ENCODE measurements at places on chromosomes 3 and 15.
A peak's percentile ranks its signal among the peaks of the same experiment; 100 is the strongest.

GRCh38 chr15:94098921-94099573, 132.3 kb upstream of the MCTP2 start:
- DNase-seq = no peak

- no peak for DNase-seq
These were observed 444.6 kb downstream of the GRM7 start for GRCh38 chr3:7305561-7305960.

- DNase-seq = no peak
These were observed 11.4 kb downstream of the CD86 start for GRCh38 chr3:122066331-122067213.

- DNase-seq = no peak
These were observed 5.1 kb downstream of the POLG start for GRCh38 chr15:89329329-89330084.

- DNase-seq = no peak
These were observed 170.0 kb upstream of the NDN start for GRCh38 chr15:23857028-23857641.

- DNase-seq = no peak
These were observed 440.5 kb downstream of the EPHB1 start for GRCh38 chr3:135235541-135235940.

- DNase-seq = no peak
These were observed 477.6 kb downstream of the ZNF385D start for GRCh38 chr3:21273259-21274025.

GRCh38 chr3:6439226-6439625, 421.7 kb upstream of the GRM7 start:
- DNase-seq = no peak

- DNase-seq = no peak
These were observed 339.7 kb downstream of the NLGN1 start for GRCh38 chr3:173737167-173737808.

DNA sequence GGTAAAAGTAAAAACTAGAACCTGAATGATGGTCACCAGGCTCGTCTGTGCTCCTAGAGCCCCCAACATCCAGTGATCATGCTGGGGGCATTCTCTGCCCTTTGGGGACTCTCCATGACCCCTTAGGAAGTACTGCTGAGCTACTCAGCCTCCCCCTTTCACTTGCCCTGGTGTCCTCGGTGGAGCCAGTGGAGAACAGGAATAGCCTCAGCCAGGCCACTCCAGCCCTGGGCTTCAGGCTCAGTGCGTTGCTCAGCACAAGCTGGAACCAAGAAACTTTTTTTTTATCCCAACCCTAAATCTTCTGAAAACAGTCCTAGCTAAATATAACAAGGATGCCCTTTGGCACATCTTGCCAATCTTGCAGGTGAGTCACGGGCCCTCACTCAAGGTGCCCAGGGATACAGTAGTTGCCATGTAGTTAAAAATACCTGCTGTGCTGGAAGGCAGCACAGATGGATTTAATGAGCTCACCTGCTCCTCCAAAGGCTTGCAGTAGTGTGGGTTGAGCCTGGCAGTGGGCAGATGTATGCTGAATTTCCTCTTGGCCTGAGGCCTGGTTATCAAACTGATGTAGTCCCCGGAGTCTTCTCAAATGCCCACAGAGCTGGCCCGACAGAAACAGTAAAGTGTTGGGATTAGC, 46.9 kb upstream of the TMEM158 start:
- DNase-seq = no peak

DNA sequence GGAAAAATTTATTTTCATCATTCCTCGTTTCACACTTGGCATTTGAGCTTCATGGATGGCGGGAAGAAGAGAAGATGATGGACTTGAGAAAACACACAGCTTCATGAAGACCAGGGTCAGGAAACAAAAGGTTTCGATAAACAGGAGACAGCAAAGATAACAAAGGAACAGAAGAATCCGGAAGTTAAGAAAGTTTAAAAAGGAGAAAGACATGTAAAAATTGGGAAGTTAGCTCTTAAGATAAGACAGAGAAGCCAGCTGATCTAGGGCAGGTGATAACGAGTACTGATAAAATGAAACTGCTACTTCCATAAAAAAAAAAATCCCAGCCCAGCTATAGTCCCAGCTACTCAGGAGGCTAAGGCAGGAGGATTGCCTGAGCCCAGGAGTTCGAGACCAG, 23.9 kb downstream of the IL5RA start:
- no peak for DNase-seq

- no peak for DNase-seq
These were observed 258.9 kb downstream of the PDZRN3 start for GRCh38 chr3:73365756-73366397.

DNA sequence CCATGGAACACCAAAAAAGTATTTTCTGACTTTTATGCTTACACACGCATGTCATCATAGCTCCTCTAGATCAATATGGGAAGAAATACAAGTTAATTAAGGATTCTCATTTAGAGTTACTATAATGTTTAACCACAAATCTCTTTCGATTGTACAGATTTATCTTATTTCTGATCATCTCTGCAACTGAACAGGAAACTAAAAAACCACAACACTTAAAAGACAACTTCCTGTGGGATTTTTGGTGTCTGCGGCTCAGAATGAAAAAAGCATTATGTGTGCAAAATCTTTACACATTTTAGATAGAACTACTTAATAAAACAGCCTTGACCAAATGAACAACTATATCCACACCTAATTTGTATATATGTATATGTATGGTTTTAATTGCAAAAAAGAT, 3.0 kb upstream of the TJP1 start:
- DNase-seq = peak; percentile 20

- DNase-seq = no peak
These were observed 86.9 kb downstream of the TBL1XR1 start for GRCh38 chr3:177110386-177110785.

GRCh38 chr3:154085799-154086198, 35.4 kb upstream of the ARHGEF26 start:
- no peak for DNase-seq

DNA sequence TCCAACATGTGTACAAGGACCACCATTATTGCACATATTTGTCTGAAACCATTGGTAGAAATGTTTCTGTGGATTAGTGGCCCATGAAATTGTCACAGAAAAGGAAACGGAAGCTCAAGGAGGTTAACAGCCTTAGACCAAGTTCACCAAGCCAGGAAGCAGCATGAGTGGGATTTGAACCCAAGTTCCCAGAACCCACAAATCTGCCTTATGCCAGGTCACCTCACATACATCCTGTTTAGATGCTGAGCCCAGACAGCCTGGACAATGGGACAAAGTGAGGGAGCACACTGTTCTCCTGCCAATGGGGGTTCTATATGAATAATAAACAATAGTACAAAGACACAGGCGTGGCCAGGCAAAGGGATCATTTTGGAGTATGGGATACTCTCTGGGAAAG, 59.6 kb upstream of the CA12 start:
- DNase-seq = no peak

DNA sequence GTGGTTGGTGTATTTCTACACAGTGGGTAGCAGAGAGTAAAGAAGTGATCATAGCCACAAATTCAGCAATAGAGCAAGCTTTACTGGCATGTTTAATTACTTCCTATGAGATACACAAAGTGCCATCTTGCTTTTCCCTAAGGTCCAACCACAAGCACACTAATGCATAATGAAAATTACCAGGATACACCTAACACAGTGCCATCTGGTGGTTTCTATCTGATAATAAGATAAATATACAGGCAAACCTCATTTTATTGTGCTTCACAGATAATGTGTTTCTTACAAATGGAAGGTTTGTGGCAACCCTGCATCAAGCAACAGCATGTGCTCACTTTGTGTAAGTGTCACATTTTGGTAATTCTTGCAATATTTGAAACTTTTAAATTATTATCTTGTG, 223.0 kb downstream of the NSUN3 start:
- peak; percentile 24 for DNase-seq

DNA sequence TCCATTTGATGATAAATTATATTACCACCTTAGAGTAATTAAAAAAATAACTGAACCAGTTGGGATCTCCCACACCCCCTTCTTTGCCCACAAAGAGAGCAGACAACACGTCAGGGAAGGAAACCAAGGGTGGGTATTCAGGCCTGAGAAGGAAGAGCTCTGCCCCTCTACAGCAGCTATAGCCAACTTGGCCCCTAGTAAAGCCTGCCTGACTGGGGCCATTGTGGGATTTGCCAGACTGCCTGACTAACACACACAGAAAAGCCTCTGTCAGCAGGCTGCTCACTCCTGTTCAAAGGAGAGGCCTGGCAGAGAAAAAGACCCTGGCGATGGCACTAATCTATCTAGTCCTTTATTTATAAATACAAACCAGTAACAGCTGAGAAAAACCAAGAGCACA, 41.4 kb downstream of the ATP8B4 start:
- no peak for DNase-seq

GRCh38 chr3:155701882-155702465, 42.9 kb downstream of the PLCH1 start:
- DNase-seq = peak; percentile 56

DNA sequence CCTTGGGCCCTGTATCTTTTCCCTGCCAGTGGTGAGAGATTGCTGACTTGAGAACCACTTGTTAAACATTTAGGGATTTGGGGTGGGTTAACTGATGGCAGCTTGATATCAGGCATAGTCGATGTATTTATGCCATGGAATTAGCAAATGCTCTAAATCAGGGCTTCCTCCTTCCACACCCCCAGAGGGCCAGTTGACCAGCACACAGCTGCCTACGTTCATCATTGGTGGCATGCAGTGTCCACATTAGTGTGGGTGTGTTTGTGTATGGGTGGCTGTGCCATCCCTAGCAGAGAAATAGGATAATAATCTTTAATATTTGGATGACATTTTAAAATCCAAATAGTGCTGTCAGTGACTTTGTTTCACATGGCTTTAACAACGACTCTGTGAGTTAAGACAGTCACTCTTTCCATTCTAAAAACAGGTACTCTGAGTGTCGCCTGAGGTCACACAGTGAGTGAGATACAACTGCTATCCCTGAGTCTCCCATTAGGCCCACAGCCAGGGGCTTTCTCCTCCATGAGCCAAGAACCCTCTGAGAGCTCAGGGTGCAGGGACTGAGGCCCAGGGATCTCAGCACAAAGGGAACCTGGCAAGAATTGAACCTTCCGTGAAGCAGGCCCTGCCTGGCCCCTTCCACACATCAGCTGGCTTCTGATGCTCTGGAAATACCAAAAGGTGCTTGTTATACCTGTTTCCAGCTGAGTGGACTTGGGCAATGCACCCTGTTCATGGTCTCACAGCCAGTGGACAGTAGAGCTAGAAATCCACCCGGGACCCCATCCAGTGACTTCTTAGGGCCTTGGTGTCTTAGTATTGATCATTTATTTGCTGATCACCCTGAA, 4.3 kb upstream of the LTF start:
- no peak for DNase-seq

DNA sequence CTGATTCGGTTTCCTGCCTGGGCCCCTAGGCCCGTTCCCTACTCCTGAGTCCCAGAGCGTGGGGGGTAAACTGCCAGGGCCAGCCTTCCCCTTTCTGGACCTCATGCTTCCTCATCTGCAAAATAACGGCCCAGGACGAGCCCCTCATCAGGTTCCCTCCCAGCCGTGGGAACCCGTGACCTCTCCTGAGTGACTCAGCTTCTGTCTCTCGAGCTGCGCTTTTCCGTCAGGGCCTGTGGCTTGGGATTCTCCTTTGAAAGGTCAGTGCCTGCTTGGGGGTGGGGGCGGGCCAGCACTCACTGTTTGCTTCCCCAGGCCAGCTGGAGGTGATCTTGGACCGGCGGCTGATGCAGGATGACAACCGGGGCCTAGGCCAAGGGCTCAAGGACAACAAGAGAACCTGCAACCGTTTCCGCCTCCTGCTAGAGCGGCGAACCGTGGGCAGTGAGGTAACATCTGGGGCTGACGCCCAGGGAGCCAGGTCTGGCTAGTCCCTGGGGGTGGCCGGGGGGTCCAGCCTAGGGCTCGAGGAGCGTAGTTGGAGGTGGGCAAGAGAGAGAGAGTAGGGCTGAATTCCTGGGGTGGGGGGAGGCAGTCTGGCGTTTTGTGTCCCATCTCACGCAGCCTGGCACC, 12.8 kb downstream of the MAN2A2 start:
- no peak for DNase-seq

Data from RCC 7860 (cell line).